ENCODE measurements at places on chromosomes 7 and 10.

- DNase-seq: no peak
Measured at GRCh38 chr10:63744060-63744941, 223.1 kb downstream of the REEP3 start.

GRCh38 chr7:138064856-138065357 is 11.4 kb upstream of the AKR1D1 start:
- no peak for DNase-seq

- no peak for DNase-seq
Measured at GRCh38 chr10:129021594-129022304, 445.3 kb upstream of the MGMT start.

GRCh38 chr7:52992479-52993162 is 42.8 kb upstream of the POM121L12 start:
- DNase-seq: no peak

- DNase-seq: no peak
Measured at GRCh38 chr10:71517298-71518169, 120.8 kb downstream of the CDH23 start.

GRCh38 chr7:99837649-99838361 is 10.0 kb downstream of the CYP3A43 start:
- no peak for DNase-seq

DNA sequence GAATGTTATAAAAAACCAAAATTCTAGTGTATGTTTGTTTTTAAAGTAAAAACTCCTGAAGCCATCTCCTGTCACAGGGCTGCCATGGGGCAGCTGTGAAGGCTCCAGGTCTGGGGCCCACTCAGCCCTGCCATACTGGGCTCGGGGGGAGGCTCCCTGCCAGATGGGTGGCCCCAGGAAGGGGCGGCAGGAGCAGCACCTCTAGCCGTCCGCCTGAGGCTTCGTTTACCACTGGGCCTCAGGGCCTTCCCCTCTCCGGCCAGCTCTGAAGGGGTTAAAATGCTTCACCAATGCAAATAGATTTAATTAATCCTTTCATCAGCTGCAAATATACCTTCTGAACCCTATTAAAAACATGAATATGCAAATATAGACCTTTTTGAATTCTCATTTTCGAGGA is 139.0 kb downstream of the ELFN1 start:
- no peak for DNase-seq

- no peak for DNase-seq
Measured at GRCh38 chr7:38880454-38880853, 28.5 kb downstream of the VPS41 start.

DNA sequence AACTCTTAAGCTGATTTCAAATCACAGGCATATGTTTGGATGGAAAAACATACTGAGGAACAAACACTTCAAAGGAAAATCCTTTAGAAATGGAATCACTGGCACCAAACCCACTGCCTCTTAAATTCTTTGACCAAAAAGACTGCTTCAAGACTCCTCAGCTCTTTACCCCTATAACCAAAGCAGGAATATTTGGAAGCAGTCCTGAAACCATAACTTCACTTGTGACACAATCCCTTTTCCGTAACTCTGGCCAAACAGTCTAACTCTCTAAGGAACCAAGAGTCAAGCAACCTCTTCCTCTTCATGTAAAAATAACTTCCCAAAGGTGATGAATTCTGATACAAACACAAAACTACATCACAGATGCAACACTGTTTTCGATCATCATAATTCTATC is 104.3 kb downstream of the MTERF1 start:
- DNase-seq: no peak

GRCh38 chr10:118470470-118470869 is 125.0 kb downstream of the PRLHR start:
- no peak for DNase-seq

GRCh38 chr10:111725050-111725449 is 458.5 kb downstream of the GPAM start:
- DNase-seq: no peak

GRCh38 chr7:82559193-82559805 is 115.7 kb upstream of the CACNA2D1 start:
- DNase-seq: no peak

DNA sequence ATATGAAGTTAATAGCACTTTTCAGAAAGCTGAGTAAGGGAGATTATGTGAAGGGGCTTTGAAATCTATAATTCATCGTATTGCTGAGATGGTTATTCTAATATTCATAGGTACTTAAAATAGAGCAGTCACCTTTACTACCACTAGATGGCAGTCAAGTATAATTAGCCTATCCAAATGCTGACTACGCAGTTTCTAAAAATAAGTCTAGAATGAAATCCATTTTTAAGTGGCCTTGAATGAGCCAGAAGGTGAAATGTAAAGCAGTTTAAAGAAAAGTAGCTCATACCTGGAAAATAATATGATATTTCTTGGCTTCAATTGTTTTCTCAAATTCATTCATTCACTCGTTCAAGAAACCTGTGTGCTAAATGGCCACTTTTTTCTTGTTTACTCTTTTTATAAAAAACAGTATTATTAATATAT is 1277.1 kb downstream of the GATA3 start:
- no peak for DNase-seq

- no peak for DNase-seq
Measured at GRCh38 chr7:7707246-7707645, 11.2 kb downstream of the RPA3 start.

- DNase-seq: no peak
Measured at GRCh38 chr7:143882604-143883078, 19.3 kb downstream of the TCAF1 start.

DNA sequence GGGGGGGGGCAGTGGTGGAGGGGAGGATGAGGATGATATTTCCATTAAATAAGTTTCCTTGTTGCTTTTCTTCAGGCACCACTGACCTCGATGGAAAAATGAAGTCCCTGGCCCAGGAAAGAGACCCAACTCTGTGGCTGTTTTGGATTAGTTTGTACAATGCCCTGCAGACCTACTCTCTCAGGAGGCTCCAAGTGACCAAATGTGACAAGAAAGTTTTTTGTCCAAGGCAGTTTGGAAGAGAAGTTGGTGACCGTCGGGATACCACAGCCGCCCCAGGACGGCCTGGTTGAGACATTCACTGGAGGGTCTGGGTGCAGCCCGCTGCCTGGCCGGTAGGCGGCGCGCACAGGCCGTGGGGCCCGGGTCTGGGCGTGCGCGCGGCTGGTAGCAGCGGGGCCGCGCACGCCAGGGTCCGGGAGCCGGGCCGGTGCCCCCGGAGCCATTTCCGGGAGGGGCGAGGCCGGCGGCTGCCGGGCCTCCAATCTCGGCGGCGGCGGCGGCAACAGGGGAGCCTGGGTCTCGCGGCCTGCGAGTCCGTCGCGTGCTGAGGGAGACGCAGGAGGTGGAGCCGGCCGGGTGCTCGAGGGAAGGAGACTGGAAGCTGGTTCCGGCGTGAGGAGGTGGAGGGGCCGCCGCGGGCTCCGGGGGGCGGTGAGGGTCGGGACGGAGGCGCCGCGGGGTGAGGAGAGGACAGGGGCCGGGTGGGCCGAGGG is at the start of gene SGPL1:
SGPL1 (plus strand) TSS at position 445 of the 716 bp plus-strand sequence. CDS start 906 bp downstream, outside the sequence.
- DNase-seq: peak; percentile 96

DNA sequence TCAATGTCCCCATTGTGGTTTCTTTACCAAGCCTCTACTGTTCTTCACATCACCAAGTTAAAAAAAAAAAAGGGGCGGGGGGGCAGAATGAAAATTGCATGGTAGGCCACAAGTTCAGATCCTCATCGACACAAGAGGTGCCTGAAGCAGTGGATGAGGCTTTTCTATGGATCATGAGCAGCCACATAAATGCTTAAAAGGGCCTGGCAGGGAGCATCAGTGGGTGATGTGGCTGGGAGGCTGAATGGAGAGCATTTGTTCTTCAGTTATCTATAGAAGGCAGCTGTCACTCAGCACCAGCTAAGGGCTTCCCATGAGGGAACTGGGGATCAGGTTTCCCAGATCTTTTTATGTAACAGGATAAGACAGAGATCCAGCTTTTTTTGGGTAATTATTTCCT is 117.9 kb downstream of the CFTR start:
- no peak for DNase-seq

GRCh38 chr7:28674359-28674782 is 262.1 kb downstream of the CREB5 start:
- DNase-seq: no peak

DNA sequence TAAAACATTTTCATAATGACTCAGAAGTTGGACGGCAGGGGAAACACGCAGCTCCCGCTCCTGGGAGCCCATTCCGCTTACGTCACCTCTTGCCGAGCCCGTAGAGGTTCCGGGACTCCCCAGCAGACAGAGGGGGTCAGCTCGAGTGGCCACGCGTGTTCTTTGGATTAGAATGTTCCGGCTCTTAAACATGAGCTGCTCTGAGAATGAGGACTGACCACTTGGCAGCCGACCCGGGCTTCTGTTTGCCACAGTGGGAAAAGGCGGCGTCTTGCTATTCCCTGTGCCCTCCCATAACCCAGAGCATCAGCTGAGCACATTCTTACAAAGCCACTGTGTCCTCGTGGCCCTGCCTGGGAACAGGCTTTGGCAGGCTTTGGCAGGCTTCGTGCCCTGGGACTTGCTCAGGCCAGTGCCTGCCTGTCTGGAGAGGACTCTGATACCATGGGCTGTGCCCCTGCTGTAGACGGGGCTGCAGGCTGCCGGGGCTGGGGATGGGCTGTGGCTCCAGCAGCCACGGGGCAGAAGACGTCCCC is 40.1 kb downstream of the PFKP start:
- DNase-seq: no peak

All from activated CD8-positive, alpha-beta memory T cell treated with anti-CD3 and anti-CD28 coated beads, Interleukin-2, amount 50 U/mL, for 48 hours (primary cell).